Activated CD8-positive, alpha-beta memory T cell treated with anti-CD3 and anti-CD28 coated beads for 1 hour (primary cell): ENCODE measurements at places on chromosomes 7 and 10.

DNA sequence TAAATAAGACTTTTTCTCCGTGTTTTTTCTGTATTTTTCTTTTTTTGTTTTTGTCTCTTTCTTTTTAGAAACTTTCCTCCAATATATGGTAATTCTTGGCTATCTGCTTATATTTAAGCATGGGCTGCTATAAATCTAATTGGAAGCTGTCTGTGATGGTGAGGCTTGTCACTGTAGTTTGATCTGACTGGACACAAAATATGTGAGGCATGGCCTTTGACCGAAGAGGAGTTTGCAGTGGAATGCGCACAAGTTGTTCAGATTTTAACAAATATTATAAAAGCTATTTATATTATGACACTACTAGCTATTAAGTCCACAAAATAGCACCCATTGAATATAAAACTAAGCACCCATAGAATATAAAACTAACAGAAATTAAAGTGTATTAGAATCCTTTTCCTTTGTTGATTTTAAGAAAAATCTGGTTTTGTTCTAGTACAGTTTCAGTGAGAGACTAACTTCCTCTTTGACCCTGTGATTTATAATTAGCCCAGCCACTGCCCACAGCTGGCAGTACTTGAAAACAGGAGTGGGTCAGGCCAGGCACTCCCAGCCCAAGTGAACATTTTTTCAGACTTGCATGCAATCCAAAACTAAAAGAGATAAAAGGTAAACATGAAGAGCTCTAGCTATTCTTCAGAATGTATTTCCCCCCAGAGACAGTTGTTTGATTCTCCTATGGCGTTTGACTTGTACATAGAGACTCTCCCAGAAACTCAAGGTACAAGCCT is 69.9 kb upstream of the FGL2 start:
- no peak for DNase-seq

DNA sequence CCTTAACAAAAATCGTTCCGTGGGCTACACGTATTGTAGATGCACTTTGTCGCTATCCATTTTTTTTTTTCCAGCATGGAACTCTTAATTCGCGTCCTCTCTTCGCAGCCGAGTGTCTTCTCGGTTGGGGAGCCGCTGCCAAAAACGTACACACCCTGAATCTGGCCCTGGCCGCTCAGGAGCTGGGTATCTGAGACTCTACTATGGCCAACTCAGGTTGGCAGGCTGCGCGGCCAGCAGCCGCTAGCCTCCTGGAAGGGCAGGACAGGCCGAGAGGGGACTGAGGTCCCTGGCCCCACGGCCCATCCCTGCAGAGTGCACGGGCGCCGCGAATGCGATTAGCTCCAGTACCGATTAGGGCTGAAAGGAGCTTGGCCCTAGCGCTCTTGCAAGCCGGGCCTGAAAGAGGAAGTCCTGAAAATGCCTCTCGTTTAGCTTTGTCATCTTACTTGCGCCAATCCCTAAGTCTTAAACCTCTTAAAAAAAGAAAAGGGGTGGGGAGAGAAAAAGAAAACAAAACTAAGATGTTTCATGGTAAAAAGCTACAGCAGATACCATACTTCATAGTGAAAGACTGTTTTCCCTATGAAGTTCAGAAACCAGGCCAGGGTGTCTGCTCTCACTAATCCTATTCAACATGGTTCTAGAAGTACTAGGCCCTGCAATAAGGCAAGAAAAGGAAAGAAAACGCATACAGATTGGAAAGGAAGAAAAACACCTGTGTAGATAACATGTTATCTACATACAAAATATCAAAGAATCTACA is 113.2 kb upstream of the RHEB start:
- DNase-seq, result peak; percentile 30

- DNase-seq, result no peak
Observed at GRCh38 chr10:57988964-57989363, 278.7 kb downstream of the IPMK start.

DNA sequence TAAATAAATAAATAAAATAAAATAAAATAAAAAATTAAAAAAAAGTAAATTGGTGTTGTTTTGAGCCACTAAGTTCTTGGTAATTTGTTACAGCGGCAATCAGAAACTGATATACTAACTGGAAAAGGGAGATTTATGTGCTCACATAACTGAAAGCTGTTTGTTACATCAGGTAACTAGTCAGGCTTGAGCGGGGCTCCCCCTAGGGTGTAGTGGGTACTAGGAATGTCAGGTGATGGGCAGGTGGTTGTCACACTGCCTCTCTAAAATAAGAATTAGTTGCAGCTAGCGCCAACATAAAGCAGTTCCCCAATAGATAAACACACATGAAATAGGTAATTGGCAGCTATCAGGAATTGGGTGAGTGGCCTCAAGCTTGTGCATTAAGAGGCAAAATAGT is 1336.9 kb downstream of the XPNPEP1 start:
- DNase-seq, result no peak

DNA sequence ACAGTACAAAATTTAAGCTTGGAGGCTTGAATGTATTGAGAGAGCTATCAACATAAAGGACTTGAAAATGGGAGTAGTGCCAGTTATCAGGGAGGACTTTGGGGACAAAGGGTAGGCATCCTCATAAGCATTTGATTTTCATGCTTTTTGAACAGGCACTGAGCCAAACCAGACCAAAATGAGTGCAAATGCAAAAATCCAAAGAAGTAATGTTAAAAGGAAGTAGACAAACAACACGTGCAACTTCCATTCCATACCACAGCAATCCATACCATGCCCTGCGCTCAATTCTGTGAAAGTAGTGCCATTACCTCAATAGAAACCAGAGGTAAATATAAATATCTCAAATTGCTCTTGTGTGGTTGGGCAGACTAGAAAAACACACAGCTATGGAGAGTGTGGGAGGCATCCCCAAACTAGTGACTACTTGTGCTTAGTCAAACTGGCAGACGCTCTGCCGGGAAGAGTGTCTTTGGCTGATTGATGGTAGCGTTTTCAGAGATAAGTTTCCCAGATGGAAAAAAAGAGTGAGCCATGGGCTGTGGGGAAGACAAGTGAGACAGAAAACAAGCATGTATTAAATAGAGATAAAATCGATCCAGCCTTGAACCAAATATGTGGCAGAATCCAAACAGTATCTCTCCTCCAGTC is 161.5 kb downstream of the CREB5 start:
- no peak for DNase-seq

DNA sequence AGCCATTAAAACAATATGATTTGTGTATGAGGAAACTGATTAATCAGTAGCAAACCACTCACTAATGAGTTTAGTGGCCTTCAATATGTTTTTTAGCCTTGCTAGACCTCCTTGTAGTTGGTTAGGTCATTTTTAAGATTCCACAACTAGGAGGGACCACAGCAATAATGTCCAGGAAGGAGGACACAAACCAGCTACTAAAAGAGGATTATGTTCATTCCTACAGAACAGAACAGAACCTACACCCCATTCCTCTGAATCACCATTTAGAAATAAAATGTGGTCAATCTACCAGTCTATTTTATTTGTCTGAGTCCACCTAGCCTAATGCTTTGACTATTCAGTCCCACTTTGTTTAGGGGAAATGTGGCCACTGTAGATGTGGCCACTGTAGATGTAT is 226.3 kb downstream of the GLI3 start:
- DNase-seq, result no peak

DNA sequence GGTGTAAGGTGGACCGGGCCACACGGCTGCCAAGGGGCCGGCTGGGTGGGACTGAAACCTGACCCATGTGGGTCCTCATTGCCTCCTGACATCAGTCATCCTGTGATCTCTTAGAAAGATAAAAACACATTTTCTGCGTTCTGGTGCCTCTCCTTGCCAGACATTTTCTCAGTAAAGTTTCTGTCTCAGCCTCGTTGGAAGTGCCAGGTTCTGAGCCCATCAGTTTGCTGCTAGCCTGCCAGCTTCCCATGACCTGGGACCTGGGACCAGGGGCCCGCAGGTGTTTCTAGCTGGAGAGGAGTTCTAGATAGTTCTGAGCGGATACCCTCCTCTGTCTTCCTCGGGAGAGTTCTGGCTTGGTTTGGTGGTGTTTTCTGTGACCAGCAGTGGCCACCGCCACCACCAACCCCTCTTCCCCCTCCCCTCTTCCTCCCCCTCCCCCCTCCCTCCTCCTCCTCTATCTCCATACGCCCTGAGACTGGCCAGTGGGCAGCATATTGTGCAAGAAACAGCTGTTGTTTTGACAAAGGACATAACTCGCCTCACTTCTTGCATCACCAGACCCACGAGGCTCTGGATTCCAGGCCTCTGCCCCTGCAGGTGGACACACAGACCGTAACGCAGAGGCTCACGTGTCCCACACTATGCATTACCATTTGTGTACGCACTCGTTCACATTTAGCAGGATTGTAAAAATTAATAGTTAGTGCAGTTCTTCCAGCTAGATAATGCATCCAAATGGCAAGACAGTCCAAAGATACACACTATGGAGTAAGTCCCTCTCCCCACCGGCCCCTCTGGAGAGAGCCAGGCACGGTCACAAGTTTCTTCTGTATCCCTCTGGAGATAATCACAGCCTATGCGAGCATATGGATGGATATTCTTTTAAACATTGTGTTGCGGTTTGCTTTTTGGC is 94.6 kb downstream of the CUX1 start:
- no peak for DNase-seq

GRCh38 chr7:47503281-47503680 is 78.6 kb downstream of the TNS3 start:
- DNase-seq, result no peak

DNA sequence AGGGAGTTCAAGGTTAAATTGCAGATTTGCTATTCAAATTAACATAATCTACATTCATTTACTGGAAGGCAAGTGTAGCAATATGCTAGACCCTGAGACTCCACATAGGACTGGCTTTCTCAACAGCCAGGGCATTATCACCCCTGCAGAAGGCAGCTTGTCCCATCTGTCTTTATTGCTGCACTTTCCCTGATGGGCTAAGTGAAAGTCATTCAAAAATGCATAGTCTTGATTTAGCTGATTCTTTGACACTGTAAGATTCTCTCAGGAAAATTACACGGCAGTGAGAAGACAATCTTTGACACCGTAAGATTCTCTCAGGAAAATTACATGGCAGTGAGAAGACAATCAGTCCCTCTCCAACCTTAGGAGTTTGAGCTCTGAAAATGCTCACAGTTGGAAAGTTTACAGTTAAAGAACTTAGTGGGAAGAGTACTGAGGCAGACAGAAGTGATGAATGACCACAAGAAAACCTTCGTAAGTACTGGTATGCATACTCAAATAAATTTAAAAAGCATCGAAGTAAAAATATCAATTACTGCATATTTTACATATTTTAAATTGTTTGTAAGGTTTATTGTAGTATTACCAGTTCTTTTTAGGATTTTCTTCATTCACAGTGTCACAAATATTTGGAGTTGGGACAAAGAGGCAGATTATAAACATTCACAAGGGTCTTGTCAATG is 88.9 kb downstream of the RAPGEF5 start:
- no peak for DNase-seq

DNA sequence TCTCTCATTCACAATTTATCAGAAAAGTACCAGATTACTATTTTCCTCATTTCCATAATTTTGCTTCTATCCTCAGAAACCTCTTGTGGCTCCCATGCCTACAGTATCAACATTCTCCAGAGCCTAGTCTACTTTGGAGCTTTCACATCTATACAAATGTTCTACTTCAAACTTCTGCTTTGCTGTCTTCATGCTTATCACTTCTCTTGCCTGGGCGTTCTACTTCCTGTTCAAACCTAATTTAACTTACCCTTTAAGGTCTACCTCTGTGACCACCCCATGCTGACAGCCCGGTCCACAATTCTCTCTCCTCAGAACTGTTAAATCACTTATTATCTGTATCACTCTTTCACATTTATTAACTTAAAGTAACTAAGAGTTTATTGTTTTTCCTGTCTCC is 6.1 kb upstream of the PTPN12 start:
- no peak for DNase-seq

- no peak for DNase-seq
Observed at GRCh38 chr10:10831085-10831484, 186.6 kb upstream of the CELF2 start.

GRCh38 chr7:107946451-107946850 is 55.5 kb downstream of the DLD start:
- no peak for DNase-seq

- DNase-seq, result no peak
Observed at GRCh38 chr10:12592967-12593366, 243.6 kb downstream of the CAMK1D start.

- DNase-seq, result no peak
Observed at GRCh38 chr10:99534939-99535763, 2.4 kb downstream of the NKX2-3 start.
